CD14-positive monocyte (primary cell): ENCODE measurements at places on chromosomes 4 and X.

DNA sequence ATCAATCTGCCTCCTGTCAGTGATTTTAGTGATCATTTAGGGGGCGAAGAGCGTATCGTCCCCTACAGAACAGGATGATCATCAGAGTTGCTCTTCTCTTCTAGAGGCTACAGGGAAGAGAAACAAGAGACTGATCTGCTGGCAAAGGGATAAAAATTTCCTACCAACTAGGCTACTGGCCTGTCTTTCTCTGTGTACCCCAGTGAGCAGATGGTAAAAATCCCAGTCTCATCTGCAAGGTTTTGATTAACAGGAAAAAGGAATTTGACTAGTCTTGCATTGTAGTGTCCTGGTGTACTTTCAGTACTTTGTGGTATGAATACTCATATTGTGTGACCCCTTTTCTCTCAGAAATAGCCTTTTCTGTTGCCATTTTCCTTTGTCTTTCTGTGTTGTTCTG is 21.8 kb upstream of the AADAT start:
- H3K4me1 ChIP-seq: no peaks in the 10 kb centered on the region
- H3K36me3 ChIP-seq: no peaks in the 10 kb centered on the region
- H3K27me3 ChIP-seq: no peaks in the 10 kb centered on the region
- no peak overlapping the region for H3K4me3 ChIP-seq
- H3K27ac ChIP-seq: no peak overlapping the region
- DNase-seq: no peak

DNA sequence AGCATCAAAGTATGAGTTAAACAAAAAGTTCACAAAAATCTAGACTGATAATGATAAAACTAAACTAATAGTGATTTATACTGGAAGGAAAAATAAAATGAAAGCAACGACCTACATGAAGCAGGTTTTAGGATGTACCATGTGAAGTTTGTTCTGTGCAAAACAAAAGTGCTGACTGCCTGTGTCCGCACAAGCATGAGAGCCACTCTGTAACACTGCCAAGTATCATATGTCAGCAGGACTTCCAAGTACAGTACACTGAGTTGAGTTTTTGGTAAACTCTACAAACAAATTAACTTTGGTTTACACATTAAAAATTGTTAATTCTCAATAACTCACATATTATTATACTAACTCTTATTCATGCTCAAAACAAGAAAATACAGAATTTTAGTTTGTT is 459.0 kb downstream of the PDGFC start:
- peaks cover 4% of the 10 kb centered on the region for H3K4me1 ChIP-seq
- H3K27ac ChIP-seq: no peak overlapping the region
- no peaks in the 10 kb centered on the region for H3K36me3 ChIP-seq

- no peaks in the 10 kb centered on the region for H3K27me3 ChIP-seq
- no peak overlapping the region for H3K27ac ChIP-seq
- H3K36me3 ChIP-seq: no peaks in the 10 kb centered on the region
- no peak overlapping the region for H3K4me3 ChIP-seq
Measured at GRCh38 chr4:40511036-40511614, 118.5 kb downstream of the RBM47 start.

GRCh38 chr4:100391863-100392262 is 126.0 kb downstream of the EMCN start:
- DNase-seq: no peak
- no peaks in the 10 kb centered on the region for H3K36me3 ChIP-seq
- H3K27me3 ChIP-seq: no peaks in the 10 kb centered on the region
- no peaks in the 10 kb centered on the region for H3K4me1 ChIP-seq

- H3K4me1 ChIP-seq: no peaks in the 10 kb centered on the region
- no peaks in the 10 kb centered on the region for H3K36me3 ChIP-seq
- H3K27me3 ChIP-seq: no peaks in the 10 kb centered on the region
Measured at GRCh38 chr4:8647094-8647570, 54.6 kb downstream of the CPZ start.

DNA sequence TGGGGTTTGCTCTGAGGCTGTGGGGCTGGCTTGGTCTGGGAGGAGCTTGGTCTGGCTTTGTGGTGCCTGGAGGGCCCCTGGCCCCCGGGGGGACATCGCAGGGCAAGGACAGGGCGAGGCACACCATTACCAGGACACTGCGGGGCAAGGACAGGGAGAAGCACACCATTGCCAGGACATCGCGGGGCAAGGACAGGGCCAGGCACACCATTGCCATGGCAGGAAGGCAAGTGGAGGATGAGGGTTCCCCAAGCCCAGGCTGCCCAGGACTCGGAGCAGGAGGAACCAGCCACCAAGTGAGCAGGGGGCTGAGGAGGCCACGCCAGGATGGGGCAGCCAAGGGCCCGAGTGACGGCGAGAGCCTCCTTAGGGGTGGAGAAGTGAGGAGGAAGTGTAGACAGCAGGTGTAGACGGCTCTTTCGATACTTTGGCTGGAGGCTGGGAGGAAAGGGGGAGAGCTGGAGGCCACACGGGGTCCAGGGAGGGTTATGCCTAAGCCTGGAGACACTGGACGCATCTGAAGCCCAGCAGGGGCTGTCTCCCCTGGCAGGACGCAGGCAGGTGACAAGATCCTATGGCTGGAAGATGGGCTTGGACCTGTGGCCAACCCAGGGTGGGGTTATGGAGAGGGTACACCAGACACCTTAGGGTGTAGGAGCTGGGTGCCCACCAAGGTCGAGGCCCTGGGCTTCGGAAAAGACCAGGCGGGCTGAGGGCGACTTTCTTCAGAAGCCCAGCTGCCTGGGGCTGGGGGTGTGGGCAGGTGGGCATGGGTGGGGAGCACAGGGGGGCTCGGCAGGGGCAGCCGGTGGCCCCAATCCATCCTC is 7.3 kb downstream of the NKX1-1 start:
- no peak overlapping the region for H3K4me3 ChIP-seq
- no peak overlapping the region for H3K27ac ChIP-seq
- no peaks in the 10 kb centered on the region for H3K36me3 ChIP-seq

DNA sequence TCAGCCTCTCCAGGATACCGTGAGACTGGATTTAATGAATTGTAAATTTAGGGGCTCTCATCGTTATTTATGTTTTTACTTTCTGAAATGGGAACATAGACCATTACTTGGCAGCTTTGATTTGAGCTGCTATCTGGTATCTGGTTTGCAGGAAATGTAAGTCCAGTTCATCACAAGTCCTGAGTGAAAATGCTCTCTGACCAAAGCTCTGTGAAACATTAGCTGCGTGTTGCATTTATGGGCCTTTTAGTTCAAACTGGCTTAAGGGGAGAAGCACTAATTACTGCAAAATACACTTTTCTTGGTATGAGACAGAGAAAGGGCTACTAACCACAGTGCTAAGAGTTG is 420 bp downstream of the CC2D2A start:
- no peaks in the 10 kb centered on the region for H3K36me3 ChIP-seq
- peaks cover 12% of the 10 kb centered on the region for H3K4me1 ChIP-seq
- no peaks in the 10 kb centered on the region for H3K27me3 ChIP-seq
- no peak overlapping the region for H3K27ac ChIP-seq
- H3K4me3 ChIP-seq: peak overlapping the region; percentile 73
- DNase-seq: no peak

DNA sequence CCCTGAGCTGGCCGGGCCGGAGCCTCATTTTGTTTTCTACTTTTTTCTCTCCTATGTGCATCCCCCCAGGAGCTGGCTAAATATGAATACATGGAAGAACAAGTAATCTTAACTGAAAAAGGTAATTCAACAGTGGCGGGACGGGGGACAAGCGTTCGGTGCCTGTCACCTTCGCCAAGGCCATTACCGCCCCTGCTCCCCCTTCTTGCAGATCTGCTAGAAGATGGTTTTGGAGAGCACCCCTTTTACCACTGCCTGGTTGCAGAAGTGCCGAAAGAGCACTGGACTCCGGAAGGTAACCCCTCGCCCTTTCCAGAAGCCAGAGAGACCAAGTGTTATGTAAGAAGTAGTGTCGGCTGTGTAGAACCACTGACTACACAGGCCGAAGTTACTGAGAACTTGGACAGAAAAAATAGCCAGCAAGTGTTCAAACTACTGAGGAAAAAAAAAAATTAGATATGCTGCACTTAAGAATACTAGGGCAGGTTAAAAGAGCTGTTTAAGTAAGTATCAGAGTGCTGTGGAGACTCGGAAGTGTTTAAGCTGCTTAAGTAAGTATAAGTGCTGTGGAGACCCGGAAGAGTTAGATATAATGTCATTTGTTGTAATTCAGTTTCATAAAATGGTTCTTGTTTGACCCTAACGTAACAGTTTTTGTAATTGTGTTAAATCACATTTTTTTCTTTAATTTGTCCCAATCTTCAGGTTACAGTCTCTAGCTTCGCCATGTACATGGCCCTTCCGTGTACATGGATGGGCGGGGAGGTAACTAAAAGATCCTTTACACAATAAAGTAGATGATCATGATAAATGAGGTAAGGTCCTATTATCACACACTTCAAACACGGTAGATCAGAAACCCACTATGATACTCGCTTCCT is 856 bp downstream of the SAT1 start:
- H3K27me3 ChIP-seq: no peaks in the 10 kb centered on the region
- H3K36me3 ChIP-seq: peaks cover 27% of the 10 kb centered on the region
- H3K4me1 ChIP-seq: peaks cover 43% of the 10 kb centered on the region
- peak; percentile 50 for DNase-seq
- peak overlapping the region; percentile 94 for H3K27ac ChIP-seq

DNA sequence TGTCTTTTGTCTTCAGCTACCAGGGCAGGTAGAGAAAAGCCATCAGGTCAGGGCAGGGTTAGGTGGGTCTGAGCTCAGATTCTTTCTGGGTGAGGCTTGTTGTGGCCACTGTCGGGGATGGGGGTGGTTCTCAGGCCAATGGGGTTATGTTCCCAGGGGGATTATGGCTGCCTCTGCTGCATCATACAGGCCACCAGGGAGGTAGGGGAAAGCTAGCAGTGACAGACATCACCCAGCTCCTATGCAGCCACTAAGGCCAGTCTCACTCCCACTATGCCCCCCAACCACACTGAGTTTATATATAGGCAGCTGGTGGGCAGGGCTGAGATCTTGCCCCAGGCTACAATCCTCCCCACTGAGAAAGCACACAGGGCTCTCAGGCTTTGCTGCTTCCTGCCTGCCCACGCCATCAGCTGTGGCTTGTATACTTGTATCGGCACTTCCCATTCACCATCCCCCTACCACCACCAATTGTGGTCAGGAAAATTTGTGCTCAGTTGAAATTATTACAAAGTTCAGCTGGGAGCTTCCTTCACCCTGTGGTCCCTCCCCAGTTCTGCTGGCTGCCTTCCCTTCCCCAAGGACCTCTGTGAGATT is 72.6 kb upstream of the PTPN13 start:
- H3K27me3 ChIP-seq: no peaks in the 10 kb centered on the region
- no peaks in the 10 kb centered on the region for H3K36me3 ChIP-seq
- no peak for DNase-seq
- peaks cover 16% of the 10 kb centered on the region for H3K4me1 ChIP-seq

DNA sequence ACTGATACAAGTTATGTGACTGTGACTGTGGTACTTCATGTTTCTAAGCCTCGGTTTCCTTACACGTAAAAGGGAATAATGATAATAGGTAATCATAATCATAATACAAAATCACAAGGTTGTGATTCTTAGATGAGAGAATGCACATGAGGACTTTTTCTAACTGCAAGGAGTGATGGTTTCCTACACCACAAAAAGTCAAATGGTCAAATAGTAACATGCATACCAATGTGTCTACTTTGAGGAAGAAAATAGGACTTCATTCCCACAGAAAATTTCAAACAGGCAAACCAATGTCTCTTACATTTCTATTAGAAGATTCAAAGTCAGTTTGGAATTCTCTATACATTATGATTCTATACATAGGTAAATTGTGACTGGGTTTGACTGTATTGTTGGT is 368.7 kb upstream of the FTHL17 start:
- H3K4me1 ChIP-seq: no peaks in the 10 kb centered on the region
- no peaks in the 10 kb centered on the region for H3K27me3 ChIP-seq
- no peak overlapping the region for H3K4me3 ChIP-seq
- no peak for DNase-seq

DNA sequence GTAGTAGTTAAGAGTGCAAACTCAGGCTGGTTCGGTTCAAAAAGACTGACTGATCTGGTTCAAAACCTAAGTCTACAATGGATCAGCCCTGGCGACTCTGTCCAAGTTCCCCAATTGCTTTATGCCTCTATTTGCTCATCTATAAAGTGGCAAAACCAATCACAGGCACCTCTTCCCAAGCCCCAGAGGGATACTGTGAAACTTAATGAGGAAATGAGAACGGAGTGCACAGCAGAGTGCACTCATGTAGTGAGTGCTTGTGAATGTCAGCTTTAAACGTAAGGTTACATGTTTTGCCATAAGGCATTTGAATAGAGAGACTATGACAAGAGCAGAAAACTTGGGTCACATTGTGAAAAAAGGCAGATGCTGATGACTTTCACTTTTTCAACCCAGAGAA is 199.7 kb upstream of the KLF3 start:
- H3K36me3 ChIP-seq: no peaks in the 10 kb centered on the region
- DNase-seq: no peak
- no peak overlapping the region for H3K27ac ChIP-seq
- no peak overlapping the region for H3K4me3 ChIP-seq
- H3K4me1 ChIP-seq: no peaks in the 10 kb centered on the region

- no peak for DNase-seq
- no peak overlapping the region for H3K4me3 ChIP-seq
- no peaks in the 10 kb centered on the region for H3K36me3 ChIP-seq
- no peaks in the 10 kb centered on the region for H3K27me3 ChIP-seq
Measured at GRCh38 chrX:143429131-143429530, 88.1 kb downstream of the SPANXN3 start.

- no peak for DNase-seq
- H3K4me1 ChIP-seq: no peaks in the 10 kb centered on the region
- no peaks in the 10 kb centered on the region for H3K36me3 ChIP-seq
- H3K4me3 ChIP-seq: no peak overlapping the region
- no peak overlapping the region for H3K27ac ChIP-seq
Measured at GRCh38 chrX:130975947-130976346, 72.9 kb upstream of the ENOX2 start.

- H3K27me3 ChIP-seq: no peaks in the 10 kb centered on the region
- no peak overlapping the region for H3K27ac ChIP-seq
- no peaks in the 10 kb centered on the region for H3K36me3 ChIP-seq
- no peak overlapping the region for H3K4me3 ChIP-seq
Measured at GRCh38 chrX:155179346-155179997, 36.8 kb upstream of the VBP1 start.

GRCh38 chr4:48195374-48195773 is 61.3 kb upstream of the TXK start:
- H3K4me3 ChIP-seq: no peak overlapping the region
- peak overlapping the region; percentile 45 for H3K27ac ChIP-seq
- no peaks in the 10 kb centered on the region for H3K36me3 ChIP-seq
- peaks cover 25% of the 10 kb centered on the region for H3K4me1 ChIP-seq
- no peak for DNase-seq

- H3K27me3 ChIP-seq: no peaks in the 10 kb centered on the region
- no peak for DNase-seq
- H3K4me3 ChIP-seq: no peak overlapping the region
- H3K36me3 ChIP-seq: peaks cover 3% of the 10 kb centered on the region
- no peak overlapping the region for H3K27ac ChIP-seq
Measured at GRCh38 chrX:75076429-75076828, 79.7 kb downstream of the ABCB7 start.

- H3K4me3 ChIP-seq: peak overlapping the region; percentile 33
- no peaks in the 10 kb centered on the region for H3K36me3 ChIP-seq
- H3K27me3 ChIP-seq: no peaks in the 10 kb centered on the region
- DNase-seq: peak; percentile 74
- H3K4me1 ChIP-seq: peaks cover 49% of the 10 kb centered on the region
Measured at GRCh38 chrX:1248331-1249061, 20.1 kb upstream of the CSF2RA start.
